ENCODE measurements at places on chromosomes 16 and 17.

- DNase-seq: no peak
Observed at GRCh38 chr17:82029391-82029790, 2.1 kb upstream of the RAC3 start.

DNA sequence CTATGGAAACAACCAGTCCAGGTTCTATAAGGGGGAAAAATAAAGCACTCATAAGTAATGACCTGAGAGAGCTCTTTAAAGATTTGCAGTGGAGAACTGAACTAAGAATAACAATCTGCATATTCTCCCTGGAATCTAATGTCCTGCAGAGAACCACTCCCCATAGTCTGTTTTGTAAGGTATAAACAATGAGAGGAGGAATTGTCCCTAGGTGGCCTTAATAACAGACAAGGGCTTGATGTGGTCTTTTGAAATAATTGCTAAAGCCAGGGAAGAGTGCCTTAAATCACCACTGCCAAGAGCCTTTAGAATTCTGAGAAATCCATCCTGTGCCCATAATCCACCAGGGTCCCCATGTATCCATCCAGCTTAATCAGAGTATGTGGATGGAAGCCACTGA lies 106.3 kb downstream of the CDH11 start:
- DNase-seq: no peak

DNA sequence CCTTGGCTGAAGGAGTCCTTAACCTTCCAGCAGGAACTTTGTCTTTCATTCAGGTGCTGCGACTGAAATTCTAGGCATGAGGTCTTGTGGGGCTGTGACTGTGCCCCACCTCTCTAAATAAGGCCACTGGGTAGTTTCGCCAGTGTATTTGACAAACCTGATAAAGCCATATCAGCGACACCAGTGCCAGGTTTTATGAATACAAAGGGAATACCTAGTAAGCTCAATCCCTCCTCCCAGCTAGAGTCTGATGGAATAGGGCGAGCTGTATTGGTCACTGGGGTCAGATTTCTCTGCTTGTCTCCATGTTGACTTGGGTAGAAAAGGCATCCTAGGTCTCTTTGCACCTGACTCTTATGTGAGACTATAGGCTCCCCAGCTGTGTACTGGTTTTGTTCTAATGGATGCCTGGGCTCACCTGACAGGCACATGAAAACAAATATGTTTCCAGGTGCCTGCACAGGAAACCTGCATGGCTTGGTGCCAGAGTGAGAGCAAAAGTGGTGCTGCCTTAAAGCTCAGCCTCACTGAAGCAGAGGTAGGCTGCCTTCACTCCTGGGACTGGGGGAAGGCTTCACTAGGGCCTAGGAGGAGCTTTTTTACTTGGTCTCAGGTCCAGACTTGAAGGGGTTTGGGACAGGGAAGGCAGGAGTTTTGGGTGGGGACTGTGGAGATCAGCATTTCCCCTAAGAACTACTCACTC lies 8.3 kb downstream of the SLC7A6 start:
- DNase-seq: no peak

- DNase-seq: no peak
Observed at GRCh38 chr17:69346766-69347165, 19.8 kb upstream of the ABCA5 start.

- no peak for DNase-seq
Observed at GRCh38 chr16:82643936-82644630, 17.3 kb downstream of the CDH13 start.

DNA sequence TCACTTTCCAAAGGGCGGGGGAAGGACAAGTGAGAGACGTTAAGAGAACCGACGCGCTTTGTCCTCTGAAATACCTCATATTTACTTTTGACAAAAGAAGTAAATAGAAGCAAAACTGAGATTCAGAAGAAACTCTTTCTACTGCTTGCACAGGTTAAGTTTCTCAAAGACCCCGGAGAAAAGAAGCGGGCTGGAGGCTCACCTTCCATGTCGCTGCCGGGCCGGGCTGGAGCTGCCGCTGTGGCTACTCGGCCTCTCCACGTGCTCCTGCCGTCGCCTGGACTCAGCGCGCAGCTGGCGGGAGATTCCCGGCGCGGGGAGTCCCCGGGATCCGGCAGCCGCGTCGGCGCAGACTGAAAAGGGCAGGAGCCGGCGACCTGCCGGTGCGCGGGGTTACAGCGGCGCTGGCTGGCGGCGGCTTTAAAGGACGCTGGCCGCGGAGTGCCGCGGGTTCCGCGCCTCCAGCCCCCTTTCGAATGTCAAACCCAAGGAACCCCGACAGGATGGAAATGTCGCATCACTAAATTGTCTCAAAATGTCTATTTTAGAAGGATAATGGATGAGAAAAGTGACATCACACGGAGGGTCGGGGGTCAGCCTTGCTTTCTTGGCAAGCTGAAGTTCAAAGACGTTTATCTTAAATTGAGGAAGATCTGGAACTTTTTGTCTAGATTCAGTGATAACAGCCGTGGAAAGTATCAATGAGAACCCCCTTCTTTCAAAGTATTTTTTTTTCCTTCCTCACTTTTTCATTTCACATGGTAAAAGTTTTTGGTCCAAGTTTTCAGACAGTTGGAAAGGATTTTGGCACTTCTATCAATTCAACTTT lies at the start of gene IKZF3:
IKZF3 (minus strand) TSS at position 395 of the 829 bp plus-strand sequence; CDS start at position 209, 186 bp downstream.
- DNase-seq: peak; percentile 26

- DNase-seq: no peak
Observed at GRCh38 chr16:86879268-86879667, 300.9 kb downstream of the FOXL1 start.

- no peak for DNase-seq
Observed at GRCh38 chr16:12171706-12172105, 195.2 kb downstream of the SNX29 start.

- no peak for DNase-seq
Observed at GRCh38 chr16:87322360-87322759, 5.2 kb upstream of the C16orf95 start.

- no peak for DNase-seq
Observed at GRCh38 chr16:86372193-86372592, 138.1 kb upstream of the FOXF1 start.

- no peak for DNase-seq
Observed at GRCh38 chr17:68302066-68302564, 10.8 kb downstream of the ARSG start.

GRCh38 chr16:47037396-47037745 lies 63.9 kb upstream of the DNAJA2 start:
- no peak for DNase-seq

DNA sequence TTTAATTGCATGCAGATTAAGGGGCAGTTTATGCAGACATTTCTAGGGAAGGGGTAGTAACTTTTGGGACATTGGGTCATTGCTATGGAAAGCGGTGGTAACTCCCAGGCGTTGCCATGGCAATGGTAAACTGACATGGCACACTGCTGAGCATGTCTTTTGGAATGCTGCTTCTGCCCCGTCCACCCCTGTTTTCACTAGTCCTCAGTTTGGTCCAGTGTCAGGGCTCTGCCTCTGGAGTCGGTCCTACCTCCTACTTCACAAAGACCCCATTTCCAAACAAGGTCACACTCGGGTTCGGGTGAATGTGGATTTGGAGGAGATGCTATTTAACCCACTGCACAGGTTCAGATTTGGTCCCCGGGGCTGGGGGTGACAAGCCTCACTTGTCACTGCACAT lies 2.9 kb downstream of the IL34 start:
- DNase-seq: no peak

DNA sequence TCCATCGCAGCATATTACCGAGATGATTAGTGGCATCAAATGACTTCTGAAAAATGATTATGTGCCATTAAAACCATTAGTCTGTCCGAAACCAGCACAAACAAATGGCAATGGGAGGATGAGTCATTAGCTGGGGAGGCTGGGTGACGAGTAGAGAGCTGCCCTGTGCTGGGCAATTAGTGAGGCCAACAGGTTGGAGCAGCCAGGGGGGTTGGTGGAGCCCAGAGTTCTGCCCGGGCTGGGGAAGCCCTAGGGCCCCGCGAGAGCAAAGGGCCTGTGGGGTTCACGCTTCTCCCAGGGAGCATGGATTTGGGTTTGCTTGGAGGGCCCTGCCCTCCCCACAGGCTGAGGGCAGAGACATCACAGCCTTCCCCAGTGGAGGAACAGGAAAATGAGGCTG lies 152.1 kb upstream of the RPL38 start:
- DNase-seq: no peak

- no peak for DNase-seq
Observed at GRCh38 chr17:29048440-29049368, 5.8 kb downstream of the PIPOX start.

DNA sequence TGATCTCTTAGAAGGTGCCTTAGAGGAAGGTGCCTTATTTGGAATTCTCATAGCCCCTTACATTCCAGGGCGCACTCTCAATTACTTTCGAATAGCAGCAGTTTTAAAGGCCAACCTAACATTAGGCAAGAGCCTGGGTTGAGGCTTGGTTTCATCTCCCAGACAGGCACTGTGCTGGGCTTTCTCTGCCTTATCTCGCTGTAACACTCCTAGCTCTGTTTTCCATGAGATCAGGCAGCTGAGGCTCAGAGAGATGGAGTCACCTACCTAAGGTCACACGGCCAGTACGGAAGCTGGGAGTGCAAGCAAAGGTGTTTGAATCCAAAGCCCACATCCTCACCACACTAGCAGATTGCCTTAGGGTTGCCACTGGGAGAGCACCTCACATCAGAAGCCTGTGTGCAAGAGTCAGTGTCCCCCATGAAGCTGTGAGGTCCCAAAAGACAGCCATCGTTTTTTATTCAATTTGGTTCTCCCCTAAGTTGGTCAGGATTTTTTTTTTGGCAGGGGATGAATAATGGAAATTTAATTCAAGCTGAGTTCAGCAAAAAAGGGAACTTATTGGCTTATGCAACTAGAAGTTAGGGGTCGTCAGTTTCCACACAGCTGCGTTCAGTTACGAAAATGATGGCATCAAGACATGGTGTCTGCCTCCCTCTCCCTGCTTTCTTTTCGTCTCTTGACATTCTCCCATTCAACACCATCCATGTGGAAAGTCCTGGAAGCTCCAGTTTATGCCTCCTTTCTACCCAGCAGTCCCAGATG lies 206.4 kb downstream of the KATNIP start:
- DNase-seq: no peak

GRCh38 chr16:56607109-56607618 lies 1.2 kb upstream of the MT2A start:
- peak; percentile 27 for DNase-seq

DNA sequence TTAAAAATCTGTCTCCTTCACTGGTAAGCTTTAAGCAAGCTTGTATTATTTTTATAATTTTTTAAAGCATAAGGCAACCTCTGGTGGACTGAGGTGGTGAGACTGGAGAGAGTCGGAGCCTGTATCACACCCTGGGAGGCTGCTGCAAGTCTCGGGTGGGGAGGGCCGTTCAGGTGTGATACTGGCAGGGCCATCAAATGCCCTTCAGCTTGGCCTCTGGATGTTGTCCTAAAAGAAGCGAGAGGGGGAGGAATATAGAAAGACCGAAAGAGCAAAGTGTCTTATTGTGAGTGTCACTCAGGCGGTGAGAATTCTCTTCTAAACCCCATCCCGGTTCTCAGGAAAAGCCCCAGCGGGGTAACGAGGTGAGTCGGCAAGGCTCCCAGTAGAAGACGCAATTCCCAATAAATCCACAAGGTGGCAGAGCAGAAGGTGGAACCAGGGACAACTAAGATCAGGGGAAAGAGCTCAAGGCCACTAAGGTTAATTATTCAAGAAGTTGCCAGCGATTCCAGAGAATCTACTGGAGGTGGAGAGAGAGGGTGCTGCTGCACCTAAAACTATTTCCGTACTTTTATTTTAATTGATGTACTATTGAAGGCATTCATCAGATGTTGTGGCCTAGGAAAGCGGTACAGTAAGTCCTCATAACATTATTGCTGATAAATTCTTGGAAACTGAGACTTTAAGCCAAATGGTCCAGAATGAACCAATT lies 14.1 kb downstream of the C17orf67 start:
- no peak for DNase-seq

GRCh38 chr16:4375717-4376116 lies 4.1 kb downstream of the VASN start:
- DNase-seq: no peak

DNA sequence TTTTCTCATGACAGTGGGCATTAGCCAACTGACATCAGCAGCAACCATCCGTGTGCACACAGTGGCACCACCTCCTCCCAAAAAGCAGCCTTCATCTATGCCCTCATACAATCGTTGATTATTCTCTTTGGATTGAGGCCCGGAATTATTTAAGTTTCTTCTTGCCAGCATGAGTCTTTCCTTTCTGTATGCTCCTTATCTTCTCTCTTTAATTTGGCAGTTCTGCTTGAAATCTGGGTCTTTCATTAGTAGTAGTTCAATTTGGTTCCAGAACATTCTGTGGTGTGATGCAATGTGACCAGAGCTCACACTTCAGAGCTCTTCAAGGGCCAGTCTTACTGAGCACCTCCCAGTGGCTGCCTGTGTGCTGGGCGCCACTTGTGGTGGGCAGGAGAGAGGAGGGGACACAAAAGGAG lies 52.2 kb upstream of the STH start:
- DNase-seq: no peak

GRCh38 chr16:89289428-89290395 lies 72.2 kb downstream of the ZNF778 start:
- DNase-seq: no peak

DNA sequence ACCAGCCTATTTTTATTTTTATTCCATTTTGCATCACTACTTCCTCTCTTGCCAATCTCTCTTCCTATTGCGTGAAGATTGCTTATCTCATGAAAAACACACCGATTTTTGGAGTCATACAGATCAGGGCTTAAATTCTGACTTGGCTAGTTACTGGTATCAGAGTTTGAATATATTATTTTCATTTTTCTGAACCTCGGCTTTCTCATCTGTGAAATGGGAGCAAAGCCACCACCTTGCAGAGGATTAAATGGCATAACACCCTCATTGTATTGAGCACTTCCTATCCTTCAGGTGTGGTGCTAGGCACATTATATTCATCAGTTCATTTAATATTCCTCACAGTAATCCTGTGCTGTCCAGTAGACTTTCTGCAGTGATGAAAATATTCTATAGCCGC lies 208.8 kb downstream of the HAPSTR1 start:
- no peak for DNase-seq

- no peak for DNase-seq
Observed at GRCh38 chr16:24013864-24014645, 178.3 kb downstream of the PRKCB start.

DNA sequence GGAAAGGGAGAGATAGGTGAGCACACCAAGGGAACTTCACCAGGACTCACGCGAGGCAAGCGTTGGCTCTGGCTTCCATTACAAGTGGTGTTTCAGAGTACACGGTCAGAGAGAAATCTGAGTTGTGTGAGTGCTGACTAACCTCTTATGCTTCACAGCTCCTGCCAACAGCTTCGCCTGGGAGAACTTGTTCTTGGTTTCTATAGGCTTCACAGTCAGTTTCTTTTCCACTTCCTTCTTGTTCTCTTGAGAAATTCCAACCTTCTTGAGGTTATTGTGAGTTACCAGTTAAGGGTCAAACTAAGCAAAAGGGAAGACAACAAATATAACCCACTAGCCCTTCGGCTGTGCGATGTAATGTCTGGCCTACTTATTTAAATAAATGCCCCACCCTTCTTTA lies 18.9 kb downstream of the PSME3IP1 start:
- DNase-seq: no peak

- no peak for DNase-seq
Observed at GRCh38 chr16:35187665-35188225, 1728.3 kb downstream of the TP53TG3F start.

Data from left renal cortex interstitium (tissue), 4 donors.